ENCODE measurements at places on chromosomes 3 and 15. TPM values are rescaled to one million over a fixed set of nuclear protein-coding genes. Genes with fewer than 3 reads are reported as not detected.

DNA sequence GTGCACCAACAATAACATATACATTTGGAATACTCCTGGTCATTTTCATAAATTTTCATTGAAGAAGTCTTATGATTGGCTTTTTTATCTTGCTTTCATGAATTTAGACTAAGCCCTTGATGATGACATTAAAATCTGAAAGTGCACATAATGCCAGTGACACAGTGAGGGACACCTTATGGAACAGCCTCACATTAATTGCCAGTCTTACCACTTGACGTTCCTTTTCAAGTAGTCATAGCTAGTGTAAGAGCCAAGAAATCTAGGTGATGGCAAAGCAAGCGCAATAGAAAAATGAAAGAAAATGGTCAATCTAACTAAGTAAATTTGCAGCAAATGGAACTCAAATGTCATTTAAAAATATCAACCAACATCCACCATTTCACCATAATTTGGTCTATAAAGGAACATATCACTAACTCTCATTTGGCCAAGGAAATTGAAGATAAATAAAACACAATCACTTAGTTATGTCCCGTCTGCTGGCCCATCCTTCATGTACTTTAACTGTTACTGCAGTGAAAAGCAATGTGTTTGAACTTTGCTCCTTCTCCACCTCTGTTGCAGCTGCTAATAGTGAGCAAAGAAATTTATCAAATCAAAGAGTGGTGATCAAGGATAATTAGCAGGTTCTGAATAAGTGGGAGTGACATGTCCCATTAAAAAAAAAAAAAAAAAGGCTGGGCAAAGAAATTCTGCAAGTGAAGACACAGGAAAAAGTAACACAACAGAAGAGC lies 110.0 kb downstream of the TJP1 start:
- DNase-seq, result no peak

DNA sequence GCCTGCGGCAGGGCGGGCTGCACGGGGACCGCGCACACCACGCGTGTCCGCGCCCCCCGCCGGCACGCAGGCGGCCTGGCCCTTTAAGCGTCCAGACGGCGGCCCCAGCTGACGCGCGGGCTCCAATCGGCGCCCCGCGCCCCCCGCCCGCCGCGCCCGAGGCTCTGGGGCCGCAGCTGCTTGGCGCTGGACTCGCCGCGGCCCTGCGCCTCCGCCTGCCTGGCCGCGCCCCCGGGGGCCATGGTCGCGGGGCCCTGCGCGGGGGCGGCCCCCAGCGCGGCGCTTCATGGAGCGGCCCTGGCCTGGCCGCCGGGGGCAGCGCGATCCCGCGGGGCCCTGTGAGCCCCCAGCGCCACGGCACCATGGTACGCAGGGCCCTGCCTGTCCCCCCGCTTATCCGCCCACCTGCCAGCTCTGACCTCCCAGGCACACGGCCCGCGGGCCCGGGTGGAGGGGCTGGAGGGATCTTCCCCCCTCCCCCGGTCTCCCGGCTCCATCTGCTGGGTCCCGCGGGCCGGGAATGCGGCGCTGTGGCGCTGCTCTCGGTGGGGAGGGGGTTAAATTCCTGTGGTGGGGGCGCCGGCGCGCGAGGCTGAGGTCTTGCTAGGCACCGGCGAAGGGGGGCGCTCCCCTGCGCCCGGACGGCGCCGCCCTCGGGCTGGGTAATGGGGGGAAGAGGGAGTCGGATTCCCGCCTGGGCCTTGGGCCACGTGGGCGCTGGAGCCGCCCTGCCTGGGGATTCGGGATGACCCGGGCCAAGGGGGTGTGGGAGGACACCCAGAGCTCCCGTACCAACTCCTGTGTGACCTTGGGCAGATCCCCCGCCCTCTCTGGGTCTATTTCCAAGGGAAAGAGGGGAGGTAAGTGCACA lies 1.1 kb downstream of the ZBTB47 start:
- peak; percentile 85 for DNase-seq

GRCh38 chr3:72171463-72171881 lies 386.5 kb upstream of the PROK2 start:
- DNase-seq, result no peak

GRCh38 chr3:198107840-198108734 lies 148.1 kb downstream of the LMLN start:
- no peak for DNase-seq

DNA sequence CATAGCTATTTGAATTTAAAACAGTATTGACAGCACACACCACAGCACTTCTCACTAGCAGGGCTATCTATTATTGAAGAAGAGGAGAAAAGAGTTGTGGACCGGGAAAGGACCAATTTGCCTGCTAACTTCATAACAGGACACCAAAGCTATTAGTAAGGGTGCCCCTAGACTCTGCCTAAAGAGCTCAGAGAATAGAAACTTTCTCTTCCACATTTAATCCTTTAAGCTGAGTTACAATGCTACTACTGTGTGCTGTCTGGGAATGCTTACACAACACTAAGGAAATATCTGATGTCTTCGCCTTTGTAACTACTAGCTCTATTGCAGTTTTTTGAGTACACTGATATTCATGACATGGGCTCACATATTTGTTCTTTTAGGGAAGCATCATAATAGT lies 13.5 kb upstream of the AADAC start:
- no peak for DNase-seq

DNA sequence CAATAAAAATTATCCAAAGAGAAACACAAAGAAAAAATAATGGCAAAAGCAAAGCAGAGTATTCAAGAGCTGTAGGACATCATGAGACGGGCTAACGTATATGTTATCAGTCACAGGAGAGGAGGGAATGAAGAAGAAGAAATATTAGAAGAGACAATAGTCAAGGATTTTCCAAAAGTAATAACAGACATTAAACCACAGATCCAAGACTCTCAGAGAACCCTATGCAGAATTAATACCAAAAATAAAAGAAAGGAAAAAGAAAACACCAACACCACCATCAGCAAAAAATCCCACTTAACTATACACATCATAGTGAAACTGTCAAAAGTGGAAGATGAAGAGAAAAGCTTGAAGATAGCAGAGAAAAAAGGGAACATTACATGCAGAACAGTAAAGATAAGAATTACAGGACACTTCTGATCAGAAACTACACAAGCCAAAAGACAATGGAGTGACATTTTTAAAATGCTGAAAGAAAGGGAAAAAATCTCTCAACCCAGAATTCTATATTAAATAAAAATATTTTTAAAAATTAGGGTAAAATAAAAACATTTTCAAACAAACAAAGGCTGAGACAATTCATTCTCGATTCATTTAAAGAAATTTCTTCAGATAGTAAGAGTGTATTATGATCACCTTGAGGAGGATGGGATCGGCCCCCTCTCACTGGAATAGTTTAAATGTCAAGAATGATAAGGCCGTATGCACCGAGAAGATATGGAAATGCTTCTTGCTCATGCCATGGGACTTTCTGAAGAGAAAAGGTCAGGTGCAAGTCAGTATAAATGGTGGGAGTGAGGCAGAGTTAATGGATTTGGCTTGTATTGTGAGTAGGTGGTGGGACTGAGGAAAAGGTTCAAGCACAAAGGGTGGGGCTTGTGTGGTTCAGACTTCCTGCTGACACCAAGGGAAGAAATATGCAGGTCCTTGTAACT lies 28.5 kb downstream of the TM2D3 start:
- DNase-seq, result no peak

GRCh38 chr3:119913021-119913420 lies 131.1 kb downstream of the NR1I2 start:
- DNase-seq, result no peak

GRCh38 chr3:98445949-98446406 lies 17.0 kb upstream of the OR5K1 start:
- DNase-seq, result no peak

DNA sequence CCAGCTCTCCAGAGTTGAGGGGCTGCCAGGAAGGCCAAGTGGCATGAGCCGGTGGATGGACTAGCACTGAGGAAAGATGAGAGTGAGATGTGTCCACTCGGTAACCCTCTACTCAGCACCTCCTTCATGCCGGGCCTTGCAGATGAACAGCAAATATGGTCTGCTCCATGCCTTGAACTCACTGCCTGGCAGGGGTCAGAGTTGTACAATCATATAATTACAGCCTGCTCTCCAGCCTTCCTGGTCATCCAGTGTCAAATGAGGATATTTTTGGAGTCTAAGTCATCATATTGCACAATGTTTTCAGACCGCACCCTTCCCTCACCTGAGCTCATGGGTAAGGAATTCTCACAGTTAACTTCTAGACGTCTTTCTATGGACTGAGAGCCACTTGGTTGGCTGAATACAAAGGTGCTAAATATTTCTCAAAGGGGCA lies 4.9 kb downstream of the MGLL start:
- no peak for DNase-seq

GRCh38 chr3:139202226-139202958 lies 141.4 kb upstream of the MRPS22 start:
- peak; percentile 73 for DNase-seq

DNA sequence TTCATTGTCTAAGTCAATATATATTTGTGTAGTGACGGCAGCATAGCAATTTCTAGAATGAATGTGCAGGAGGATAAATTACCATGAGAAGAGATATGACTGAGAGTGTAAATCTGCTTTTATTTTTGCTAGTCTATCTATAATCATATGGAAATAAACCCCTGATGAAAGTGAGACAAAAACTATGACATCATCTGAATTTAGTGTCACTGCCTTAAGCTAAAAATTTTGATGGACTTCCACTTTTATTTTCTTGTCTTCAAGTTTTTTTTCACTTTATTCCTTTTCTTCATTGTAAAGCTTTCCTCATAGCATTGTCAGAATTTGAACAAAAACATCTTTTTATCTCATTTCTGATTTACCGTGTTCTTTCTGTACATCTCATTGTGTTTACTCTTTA lies 242.0 kb downstream of the CHST2 start:
- DNase-seq, result no peak

DNA sequence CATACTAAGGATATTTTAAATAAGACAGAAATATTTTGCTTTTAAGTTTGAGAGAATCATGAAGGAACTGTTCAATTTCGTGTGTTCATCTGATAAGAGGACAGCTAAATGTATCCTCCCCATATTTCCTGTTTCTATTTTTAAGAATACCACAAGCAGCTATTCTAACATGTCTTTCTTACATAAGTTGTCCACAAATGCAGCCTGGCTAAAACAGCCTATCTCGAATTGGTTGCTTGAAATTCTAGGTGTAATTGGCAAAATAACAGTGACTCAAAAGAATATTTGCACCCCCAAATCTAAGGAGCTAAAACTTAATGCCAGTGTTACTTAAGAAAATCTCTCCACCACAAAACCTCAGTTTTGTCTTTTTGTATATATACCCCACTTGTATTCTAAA lies 35.0 kb downstream of the BTLA start:
- no peak for DNase-seq

- no peak for DNase-seq
Observed at GRCh38 chr3:31541089-31541488, 8.4 kb downstream of the STT3B start.

DNA sequence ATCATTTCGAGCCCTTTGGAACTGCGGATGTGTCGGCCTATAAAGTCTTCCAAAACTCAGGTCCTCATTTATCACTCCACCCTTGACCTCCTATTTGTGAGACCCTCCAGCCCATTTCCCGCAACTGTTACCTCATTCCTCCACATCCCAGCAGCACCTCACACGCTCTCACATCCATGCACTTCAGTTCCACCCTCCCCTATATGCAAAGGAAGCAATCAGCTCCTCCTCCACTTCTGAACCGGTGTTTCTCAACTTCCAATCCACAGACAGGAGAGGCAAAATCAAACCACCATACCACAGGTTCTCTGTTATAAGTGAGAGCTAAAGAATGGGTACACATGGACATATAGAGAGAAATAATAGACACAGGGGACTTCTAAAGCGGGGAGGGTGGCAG lies 36.7 kb upstream of the MECOM start:
- DNase-seq, result no peak

DNA sequence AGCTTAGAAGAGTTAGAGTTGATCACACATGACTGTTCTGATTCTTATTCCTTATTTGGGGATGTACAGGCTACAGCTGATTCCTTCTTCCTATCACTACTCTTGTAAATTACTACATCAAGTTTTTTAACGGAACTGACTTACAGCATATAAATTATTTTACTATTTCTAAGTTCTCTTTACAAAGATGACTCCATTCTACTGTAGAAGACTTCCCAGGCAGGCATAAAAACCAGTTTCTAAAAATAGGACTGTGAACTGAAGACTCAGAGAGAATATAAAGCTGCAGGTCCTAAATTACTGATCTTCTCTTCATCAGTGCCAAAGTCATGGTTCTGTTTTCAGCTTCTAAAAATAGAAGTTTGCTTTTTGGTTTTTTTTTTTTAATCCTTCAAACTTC lies 38.9 kb downstream of the ANO10 start:
- DNase-seq, result no peak

DNA sequence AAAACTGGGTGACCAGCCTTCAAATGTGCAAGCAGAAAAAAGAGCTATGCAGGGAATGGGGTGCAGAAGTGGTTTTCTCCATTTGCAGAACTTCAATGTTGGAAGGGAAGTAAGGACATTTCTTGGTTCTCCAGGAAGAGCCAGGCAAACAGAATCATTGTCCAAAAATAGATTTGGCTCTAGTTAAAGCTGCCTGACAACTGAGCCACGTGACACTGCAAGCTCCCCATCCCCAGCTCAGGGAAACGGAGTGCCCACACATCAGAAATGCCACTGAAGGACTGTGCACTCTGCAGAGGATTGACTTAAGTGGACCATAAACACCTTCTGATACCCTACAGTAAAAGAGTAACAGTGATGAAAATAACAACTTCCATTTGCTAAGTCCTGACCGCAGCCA lies 195.6 kb upstream of the NSMCE3 start:
- DNase-seq, result no peak

DNA sequence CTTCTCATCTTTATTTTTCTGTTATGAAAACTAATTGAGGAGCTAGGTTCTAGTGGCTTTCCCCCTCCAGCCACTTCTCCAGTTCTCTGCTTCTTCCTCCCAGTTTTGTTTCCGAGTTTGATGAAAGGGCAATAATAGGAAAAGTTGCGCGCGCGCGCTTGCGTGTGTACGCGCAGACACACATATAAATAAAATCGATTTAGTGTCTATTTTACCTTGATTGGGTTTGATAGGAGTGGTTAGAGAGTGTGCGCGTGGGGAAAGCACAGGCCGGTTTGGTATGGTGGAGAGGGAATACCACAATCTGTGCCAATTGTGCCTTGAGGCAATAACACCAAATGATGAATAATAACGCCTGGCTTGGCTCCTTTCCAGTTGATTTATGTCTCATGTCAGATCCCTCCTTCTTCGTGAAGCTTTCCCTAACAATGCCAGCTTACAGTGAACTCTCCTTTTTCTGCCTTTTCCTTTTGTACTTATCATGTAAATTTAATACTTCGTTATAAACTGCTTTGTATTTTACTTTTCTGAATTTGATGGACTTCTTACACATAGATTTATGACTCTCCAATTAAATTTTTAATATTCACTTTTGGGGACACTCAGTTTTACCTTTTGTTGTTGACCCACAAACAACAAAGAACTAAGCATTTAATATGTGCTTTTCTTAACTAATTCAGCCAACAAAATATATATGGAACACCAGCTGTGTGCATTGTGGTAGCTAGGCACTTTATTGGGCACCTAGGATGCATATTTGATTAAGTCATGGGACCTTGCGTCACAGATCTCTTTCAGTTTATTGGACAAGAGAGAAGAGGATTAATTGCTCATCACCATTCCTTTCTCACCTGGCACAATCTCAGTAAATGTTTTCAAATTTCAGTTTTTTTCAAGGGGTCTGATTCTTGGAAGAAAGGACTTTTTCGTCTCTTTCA lies 1.7 kb downstream of the TIPARP start:
- no peak for DNase-seq

Gene ECE2
- 0.46 TPM for total RNA-seq

Gene C3orf20
- total RNA-seq, result not detected

Gene EFHB
- 0.46 TPM for total RNA-seq

Gene MGLL
- 0.94 TPM for total RNA-seq

Gene KNG1
- 0.34 TPM for total RNA-seq

Gene CHRM5
- total RNA-seq, result not detected
